ENCODE measurements at places on chromosomes 2 and 18.

GRCh38 chr2:18268400-18268799 lies 292.1 kb downstream of the RDH14 start:
- no peak for DNase-seq

- DNase-seq = no peak
Observed at GRCh38 chr2:74979844-74980243, 21.4 kb downstream of the POLE4 start.

- DNase-seq = no peak
Observed at GRCh38 chr18:48850822-48851598, 99.8 kb downstream of the SMAD7 start.

DNA sequence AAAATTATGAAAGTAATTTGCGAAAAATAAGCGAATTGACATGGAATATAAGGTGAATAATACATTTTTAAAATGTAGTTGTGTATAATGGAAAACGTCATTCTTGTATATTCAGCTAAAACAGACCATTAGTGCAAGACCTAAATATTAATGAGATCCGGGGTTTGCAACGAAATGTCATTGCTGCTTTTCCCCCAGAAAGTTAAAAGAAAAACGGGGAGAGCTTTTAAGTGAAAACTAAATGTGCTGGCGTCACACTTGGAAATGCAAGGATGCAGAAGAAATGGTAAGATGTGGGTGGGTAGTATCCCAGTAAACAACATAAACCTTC lies 491 bp upstream of the SGO2 start:
- DNase-seq = no peak

DNA sequence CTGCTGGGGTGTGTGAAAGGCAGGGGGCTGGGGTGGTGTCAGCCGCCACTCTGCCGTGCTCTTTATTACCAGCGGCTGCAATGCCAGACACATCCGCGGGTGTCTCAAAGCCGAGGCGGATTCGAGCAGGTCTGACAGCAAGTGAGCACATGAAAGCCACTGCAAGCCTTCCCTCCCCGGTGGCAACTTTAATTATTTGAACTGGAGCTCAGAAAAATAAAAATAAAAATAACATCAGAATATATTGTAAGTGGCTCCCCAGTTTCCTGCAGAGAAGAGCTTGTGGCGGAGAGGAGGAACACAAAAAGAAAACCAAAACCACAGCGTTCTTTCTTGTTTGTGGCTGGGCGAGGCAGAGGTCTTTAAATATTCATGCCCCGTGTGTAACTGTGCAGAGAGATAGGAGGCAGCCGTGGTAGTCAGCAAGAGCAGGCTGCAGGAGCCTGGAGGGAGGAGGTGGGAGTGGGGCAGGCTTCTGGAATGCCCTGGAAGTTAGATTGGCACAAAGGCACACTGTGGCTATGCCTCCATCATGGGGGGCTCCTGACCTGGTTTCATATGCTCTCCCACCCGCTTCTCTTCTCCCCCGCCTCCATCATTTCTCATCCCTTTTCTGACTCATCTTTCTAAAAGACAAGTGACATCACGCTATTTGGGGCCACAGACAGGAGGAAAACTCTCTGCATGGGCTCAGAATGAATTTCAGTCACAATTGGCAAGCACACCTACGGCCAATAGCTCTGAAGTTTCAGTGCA lies 199.8 kb downstream of the CLIP4 start:
- DNase-seq = no peak

GRCh38 chr2:146944601-146945000 lies 900.2 kb upstream of the ACVR2A start:
- no peak for DNase-seq

- DNase-seq = no peak
Observed at GRCh38 chr2:100012561-100012960, 129.8 kb downstream of the AFF3 start.

DNA sequence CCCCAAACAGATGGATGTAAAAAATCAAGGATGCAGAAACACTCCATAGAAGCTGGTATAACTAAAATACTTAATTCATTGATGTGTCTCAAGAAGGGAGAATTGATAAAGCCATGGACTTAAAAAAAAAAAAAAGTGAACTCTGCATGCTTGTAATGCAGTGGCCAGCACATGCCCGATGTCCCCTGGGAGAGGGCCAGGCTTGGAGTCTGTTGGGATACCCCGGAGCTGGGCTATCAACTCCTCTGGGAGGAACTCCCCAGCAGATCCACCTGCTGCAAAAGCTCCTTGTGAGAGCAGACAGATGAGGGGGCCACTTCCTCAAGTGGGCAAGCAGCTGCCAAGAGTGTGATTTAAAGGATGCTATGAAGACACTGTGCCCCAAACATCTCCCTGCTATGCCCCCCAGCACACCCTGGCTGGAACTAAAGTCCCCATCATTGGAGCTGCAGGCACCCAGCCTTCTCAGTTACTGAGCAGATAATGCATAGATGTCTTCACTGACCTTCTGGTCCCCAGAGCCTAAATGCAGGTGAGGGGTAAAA lies 311.5 kb upstream of the ID2 start:
- DNase-seq = no peak

DNA sequence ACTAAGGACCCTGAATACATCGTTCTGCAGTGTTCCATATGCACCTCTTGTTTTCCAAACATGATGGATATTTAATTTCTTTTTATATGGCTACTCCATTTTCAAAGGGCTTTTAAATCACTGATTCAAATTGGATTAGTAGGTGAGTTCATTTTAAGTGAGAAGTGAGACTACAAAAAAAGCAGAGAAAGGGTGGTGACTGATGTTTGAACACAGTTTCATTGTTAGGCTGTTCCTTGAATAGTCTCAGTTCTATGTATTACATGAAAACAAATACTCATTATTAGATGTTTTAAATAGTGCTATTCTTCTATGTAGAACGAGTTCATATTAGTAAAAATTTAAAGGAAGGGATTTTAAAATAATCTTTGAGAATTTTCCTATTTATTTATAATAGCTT lies 72.7 kb upstream of the STON1 start:
- DNase-seq = no peak

DNA sequence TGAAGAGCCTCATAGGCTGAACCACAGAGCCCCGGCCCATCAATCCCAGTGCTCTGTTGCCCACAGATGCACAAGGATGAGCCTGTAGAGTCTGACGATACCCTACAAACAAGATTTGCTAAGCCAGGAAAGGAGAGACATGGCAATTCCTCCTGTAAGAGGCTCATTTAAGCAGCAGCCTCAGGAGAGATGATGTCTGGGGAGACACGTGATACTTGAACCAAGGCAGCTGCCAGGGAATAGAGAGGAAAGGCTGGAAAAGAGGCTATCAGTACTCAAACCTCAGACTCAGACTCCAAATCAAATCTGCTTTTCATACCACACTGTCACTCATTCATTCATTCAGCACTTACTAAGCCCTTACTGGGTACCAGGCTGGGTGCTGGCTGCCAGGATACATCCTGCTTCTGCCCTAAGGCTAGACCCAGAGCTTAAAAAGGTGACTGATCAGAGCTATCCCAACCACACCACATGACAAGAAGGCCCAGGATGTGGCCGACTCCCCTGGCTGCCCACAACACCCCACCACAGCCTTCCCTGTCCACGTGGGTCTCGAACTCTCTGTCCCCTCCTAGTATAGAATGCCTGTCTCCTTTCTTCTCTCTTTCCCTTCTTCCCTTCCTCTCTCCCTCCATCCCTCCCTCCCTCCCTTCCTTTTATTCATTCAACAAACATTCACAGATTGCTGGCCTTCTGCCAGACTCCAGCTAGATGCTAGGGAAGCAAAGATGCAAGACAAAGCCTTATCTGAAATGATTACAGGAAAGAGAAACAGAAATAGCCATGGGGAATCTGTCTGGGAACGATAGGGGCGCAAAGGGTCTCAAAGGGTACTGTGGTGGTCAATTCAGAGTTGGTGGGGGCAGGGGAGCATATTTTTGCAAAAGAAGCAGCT lies 23.4 kb upstream of the KCNK3 start:
- no peak for DNase-seq

- no peak for DNase-seq
Observed at GRCh38 chr2:1865716-1866234, 121.5 kb upstream of the PXDN start.

GRCh38 chr2:173001664-173002604 lies 73.7 kb upstream of the MAP3K20 start:
- DNase-seq = no peak

GRCh38 chr2:853203-853870 lies 97.3 kb upstream of the SNTG2 start:
- no peak for DNase-seq

DNA sequence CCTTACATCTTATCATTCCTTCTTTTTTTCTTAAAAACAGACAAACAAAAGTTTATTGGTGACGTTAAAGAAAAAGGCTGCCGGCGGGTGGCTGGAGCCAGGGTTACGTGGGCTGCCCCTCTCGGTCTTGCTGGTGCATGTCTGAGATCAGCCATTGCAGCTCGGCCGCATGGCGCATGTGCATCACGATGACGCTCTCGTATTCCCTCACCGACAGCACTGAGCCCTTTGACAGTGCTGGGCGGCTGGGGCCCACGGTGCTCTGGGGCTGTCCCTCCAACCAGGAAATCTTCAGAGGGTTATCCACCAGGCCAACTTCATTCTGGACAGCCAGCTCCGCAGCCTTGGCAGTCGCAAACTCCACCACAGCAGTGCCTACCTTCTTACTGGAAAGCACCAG lies 1081.8 kb upstream of the TMEFF2 start:
- DNase-seq = no peak

GRCh38 chr2:210955591-210955990 lies 399.2 kb downstream of the CPS1 start:
- DNase-seq = no peak

GRCh38 chr2:58553937-58554336 lies 312.8 kb upstream of the FANCL start:
- no peak for DNase-seq

DNA sequence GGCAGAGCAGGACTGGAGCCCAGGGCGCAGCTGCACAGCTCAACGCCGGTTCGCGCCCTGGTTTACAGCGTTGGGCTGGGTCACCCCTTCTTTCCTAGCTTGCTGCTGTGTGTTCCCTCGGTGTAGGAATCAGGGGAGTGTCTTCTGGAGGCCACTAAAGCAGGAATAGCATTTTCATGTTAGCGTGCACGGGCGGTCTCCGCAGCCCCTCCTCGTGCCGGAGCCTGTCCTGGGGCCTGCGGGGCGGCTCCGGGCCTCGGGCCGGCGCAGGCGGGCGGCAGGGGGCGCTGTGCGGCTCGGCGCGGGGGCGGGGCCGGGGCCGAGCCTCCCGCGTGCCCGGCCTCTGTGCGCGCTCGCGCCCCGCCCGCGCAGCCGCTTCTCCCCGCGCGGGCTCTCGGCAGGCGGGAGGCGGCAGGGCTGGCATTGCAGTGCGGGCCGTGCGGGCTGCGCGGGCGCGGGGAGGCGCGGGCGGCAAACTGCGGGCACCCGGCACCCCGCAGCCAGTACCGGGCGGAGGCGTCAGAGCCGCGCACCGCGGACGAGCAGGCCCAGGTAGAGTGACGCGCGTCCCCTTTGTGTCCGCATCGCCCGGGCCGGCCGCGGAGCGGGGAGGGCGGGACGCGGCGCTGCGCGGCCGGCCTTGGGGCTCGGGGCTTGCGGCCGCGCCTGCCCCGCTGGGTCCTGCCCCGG lies at the start of gene RNF144A:
TSS of gene RNF144A (plus strand) at position 342 of the 690 bp plus-strand sequence. CDS start 79,515 bp downstream, outside the sequence.
- DNase-seq = peak; percentile 71

DNA sequence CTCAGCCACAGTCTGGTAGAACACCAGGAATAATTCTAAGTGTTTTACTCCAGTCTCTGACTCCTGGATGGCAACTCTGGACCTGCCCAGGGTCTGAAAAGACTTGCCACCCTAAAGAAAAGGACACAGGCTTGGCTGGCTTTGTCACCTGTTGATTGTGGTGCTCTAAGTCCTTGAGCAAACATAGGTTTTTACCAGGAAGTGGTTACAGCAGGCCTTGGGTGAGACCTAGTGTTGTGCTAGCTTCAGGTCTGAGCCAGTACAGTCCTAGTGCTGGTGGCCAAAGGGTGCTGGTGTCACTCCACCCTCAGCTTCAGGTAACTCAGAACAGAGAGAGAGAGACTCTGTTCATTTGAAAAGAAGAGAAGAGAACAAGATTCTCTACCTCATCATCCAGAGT lies 1239.4 kb upstream of the CRIM1 start:
- DNase-seq = no peak

- peak; percentile 61 for DNase-seq
Observed at GRCh38 chr2:120654381-120655134, 81.1 kb upstream of the GLI2 start.

DNA sequence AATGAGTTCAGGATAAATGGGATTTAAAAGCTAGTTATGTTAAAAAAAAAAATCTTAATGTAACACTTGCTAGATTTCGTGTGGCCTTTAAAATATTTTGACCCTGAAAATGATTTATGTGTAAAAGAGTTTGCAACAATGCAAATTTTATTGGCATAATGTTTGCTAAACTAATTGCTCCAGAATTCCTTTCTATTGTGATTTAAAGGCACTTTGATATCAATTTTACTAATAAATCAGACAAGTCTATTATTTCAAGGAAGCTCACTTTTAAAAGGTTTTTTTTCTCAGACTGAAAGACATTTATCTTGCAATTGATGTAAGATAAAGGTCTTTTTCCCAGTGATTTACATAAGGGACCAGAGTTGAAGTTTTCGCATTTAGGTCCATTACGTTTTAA lies 17.5 kb downstream of the AP1S3 start:
- no peak for DNase-seq

- DNase-seq = no peak
Observed at GRCh38 chr2:36369163-36369562, 13.6 kb downstream of the CRIM1 start.

GRCh38 chr2:134244587-134244986 lies 9.3 kb upstream of the MGAT5 start:
- no peak for DNase-seq

DNA sequence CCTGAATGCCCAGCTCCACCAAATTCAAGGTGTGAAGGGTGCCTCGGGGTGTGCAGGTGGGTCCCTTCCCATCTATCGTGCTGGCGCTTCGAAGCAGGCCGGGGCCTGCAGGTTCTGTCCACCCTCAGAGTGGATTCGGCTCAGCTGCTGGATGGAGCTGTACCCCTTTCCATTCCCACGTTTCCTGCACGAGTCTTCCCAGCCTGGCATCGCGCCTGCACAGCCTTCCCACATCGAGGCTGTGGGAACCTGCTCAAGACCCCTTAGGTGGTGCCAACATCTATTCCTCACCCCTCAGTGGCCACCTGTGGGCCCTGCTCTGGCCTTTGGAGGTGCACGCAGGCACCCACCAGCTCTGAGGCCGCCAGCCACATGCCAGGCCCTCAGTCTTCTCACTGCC lies 65.7 kb downstream of the PDCL3 start:
- DNase-seq = no peak

- no peak for DNase-seq
Observed at GRCh38 chr2:36650031-36650829, 46.3 kb upstream of the VIT start.

- DNase-seq = no peak
Observed at GRCh38 chr18:9663377-9663776, 44.7 kb upstream of the RAB31 start.

DNA sequence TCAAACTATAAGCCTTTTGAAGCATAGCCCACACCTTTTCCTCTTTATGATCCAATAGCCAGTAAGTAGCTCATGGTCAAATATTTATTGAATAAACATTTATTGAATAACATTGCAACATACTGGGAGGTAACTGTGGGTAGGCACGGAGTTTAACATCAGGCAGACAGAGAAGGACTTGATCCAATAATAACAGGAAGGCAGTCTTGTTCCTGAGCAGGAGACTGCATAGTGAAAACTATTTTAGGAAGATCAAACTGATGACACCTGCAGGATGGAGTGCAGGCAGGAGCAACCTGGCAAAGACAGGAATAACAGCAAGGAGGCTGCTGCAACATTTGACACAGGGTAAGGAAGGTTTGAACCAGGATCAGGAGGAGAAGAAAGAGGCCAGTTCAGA lies 3.1 kb upstream of the DCTN1 start:
- no peak for DNase-seq
